ENCODE measurements at places on chromosomes 13 and 19.
A peak's percentile ranks its signal among the peaks of the same experiment; 100 is the strongest.

GRCh38 chr19:4174213-4174894 lies 8.0 kb downstream of the SIRT6 start:
- no peak for DNase-seq

DNA sequence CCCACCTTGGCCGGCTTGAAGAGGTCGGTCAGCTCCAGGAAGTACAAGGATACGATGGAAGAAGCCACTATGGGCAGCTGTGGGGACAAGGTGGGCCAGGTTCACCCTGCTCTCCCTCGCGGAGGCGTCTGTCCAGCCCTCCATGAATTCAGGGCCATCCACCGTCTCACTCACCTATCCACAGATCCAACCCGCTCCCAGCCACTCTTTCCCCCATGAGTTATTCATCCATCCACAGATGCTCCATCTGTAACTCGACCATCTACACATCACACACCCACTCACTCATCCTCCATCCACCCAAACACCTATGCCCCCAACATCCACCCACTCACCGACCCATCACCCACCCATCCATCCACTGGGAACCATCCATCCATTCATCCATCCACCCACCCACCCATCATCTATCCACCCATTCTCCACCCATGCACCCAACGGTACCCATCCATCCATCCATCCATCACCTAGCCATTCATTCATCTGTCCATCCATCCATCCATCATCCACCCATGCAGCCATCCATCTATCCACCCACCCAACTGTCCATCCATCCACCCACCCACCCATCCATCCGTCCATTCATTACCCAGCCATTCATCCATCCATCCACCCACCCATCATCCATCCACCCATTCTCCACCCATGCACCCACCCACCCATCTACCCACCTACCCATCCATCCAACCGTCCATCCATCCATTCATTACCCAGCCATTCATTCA lies 5.8 kb downstream of the PLPPR3 start:
- DNase-seq, result no peak

- no peak for DNase-seq
Observed at GRCh38 chr19:16836115-16837034, 7.2 kb downstream of the SIN3B start.

- DNase-seq, result peak; percentile 55
Observed at GRCh38 chr13:36736119-36736726, 62.4 kb downstream of the SERTM1 start.

GRCh38 chr13:58376349-58376748 lies 744.8 kb downstream of the PCDH17 start:
- no peak for DNase-seq

DNA sequence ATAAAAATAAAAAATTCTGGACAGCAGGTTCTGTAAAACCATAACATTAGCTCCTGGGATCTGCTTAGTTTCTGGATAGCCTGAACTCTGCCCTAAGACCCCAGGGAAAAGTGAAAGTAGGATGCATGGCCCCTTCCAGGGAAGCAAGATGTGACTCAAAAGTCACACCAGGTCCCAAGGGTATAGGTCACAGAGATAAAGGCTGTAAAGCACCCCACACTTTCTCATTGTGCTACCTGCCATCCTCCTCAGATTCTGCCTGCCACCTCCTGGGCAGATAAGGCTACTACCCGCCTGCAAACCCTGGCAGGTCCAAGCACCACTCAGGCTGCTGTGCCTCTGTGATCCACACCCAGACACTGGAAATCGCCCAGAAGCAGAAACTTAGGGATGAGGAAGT lies 20.6 kb downstream of the FFAR2 start:
- no peak for DNase-seq

DNA sequence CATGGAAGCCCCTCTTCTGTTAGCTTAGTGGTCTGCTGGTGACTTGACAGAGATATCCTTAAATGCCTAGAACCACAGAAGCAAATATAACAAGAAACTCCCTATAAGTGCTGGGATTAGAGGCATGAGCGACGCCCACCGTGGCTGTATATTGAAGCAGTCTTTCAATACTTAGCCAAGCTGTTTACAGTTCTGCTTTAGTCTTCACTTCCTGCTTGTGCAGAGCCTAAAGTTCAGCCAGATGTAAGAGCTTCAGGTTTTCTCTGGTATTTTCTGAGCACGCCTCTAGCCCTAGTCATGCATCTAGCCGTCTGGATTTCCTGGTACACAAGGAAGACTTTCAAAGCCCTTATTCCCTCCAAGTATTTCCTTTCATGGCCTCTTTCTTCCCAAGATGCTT lies 28.5 kb downstream of the TRPM4 start:
- DNase-seq, result no peak

DNA sequence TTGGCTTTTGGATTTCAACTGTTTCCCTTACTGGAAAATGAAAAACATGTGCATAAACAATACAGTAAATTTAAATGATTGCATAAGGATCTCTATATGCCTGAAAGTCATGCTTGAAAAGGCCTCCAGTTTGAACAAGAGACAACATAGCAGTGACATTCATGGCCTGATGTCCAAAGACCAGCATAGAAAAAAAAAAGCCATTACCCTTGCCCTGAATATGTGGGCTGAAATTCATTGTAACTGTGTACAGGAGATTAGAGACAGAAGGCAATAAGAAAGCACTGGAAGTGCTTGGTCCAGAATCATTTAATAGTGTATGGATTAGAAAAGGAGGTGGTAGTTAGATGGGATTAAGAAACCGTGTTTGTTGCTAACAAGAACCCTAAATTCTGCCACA lies 15.4 kb downstream of the MIR17HG start:
- no peak for DNase-seq

DNA sequence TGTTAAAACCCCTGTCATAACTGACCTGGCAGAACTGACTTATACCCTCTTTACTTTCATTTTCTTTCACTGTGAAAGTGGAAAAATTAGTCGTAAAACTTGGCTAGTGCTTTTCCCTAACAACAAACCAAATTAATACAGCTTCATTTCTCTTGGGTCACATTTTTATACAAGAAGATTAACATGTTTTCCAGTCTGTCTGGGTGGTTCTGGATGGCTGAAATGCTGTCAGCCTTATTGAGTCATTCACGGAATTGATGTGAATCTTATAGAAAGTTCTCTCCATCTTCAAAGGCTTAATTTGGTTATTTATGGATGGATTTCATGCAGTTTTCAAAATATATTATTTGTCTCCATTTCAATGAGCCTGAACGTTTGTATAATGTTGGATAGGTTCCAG lies 440.0 kb downstream of the KCTD12 start:
- DNase-seq, result no peak

DNA sequence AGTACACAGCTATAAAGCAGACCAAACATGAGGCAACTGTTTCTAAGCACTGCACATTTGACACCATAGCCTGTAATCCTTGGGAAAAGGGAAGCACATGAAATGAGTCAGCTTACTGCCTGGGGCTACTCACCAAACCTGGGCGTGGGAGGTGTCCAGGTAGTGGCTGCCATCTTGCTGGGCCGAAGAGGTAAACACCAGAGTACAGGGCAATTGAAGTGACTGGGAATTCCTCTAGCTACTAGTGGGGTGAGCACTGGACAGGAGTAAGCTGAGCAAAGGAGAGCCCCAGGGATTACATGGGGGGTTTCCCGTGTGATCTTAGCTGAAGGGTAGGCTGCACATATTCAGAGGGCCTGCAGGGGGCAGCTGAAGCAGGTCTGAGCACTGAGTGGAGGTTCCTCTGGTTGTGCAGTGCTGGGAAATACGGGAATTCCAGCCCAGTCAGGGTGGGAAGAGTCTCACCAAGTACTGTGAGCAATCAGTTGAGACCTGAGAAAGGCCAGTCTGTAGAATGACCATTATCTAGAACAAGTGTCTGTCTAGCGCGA lies 140.5 kb downstream of the SLC7A1 start:
- peak; percentile 27 for DNase-seq

DNA sequence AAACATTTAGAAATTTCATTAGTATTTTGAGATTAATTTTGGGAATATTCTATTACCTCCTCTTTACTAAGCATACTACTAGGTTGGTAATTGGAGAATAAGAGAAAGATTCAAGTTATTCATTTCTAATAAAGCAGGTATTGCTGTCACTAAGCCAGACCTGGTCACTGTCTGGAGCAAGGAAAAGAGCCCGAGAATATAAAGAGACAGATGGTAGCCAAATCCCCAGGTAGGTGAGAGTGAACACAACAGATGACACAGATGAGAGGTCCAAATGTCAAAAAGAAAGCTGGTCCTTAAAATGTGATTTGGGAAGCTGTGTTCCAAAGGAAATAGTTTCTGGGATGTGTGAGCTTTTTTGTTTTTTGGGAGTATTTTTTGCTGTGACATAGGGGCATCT lies 128.6 kb downstream of the ZNF100 start:
- no peak for DNase-seq

DNA sequence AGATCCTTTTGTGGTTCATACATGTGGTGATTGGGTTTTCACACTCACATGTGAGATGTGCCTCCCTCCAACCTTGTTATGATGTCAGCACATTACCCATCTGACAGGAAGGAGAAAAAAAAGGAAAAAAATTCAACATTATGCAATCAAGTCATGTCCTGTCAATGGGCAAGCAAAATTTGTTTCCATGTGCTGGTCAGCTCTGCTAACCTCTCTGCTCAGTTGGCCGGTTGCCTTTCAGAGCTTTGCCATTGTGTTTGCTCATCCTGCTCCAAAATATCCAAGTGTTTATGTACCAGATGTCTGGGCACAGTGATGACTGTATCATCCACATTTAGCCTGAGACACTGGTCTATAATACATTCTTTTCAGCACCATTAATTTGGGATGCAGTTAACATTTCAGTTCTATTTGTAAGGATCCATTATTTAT lies 27.0 kb upstream of the METTL21C start:
- DNase-seq, result no peak

- no peak for DNase-seq
Observed at GRCh38 chr19:35329323-35329722, 336 bp downstream of the CD22 start.

- no peak for DNase-seq
Observed at GRCh38 chr13:48501705-48502104, 31.2 kb downstream of the RCBTB2 start.

DNA sequence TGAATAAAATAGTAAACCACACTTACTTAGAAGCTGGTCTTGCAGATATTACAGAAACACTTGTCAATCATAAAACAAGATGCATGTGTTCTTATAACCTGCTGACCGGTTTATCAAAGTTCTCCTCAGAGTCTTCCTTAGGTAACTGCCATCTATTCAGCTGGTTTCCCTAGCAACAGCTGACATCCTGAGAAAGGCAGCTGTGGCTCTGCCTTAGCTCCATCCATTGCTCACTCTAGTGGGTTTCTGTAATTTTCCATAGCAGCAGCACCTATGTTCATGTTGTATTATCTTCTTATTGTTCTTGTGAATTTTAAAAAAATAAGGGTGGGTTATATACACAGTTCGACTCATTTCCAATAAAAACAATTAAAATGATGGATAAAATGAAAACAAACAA lies 87.8 kb downstream of the RAP2A start:
- DNase-seq, result no peak

- no peak for DNase-seq
Observed at GRCh38 chr13:37869506-37869755, 141 bp downstream of the TRPC4 start.

GRCh38 chr19:1658150-1659083 lies 6.0 kb upstream of the TCF3 start:
- no peak for DNase-seq

DNA sequence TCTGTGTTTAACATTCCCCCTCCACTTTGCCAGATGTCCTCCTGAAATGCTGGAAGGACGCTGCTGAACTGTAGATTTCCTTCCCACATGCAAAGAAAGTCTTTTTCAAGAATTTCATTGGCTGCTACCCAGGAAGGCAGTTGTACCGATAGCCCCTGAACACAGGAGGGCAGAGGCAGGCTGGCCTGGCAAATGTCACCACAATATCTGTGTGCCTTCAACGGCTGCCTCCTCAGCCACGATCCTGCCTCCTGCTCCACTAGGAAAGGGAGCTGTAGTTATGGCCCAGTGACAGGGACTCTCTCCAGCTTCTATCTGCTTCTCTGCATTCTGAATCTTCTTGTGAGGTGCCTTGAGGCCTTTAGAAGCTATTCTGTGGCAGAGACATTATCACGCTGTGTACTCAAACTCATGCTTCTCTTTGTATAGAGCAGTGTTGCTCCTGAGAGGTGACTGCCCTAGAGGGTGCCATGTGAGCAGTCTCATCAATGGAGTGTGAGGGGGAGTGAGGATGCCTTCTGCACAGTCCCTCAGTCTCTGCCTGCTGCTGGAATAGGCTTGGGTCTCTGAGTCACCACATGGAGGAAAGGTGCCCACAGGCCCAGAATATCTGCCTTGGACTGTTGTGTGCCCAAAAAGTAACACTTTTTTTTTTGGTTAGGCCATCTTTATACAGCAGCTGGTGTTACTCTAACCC lies 279.8 kb downstream of the DNAJC15 start:
- DNase-seq, result peak; percentile 74

DNA sequence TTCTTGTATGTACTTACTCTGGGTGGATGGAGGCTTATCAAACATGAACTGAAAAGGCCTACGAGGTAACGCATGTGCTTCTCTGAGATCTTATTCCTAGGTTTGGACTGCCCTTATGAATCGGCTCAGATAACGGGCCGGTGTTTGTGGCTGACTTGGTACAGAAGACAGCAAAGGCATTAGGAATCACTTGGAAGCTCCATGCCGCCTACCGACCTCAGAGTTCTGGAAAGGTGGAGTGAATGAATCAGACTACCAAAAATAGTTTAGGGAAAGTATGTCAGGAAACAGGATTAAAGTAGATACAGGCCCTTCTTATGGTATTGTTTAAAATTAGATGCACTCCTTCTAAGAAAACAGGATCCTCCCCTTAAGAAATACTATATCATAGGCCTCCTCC lies 172.4 kb upstream of the PCDH9 start:
- DNase-seq, result peak; percentile 0

- no peak for DNase-seq
Observed at GRCh38 chr13:57634839-57635165, 3.3 kb downstream of the PCDH17 start.

- DNase-seq, result no peak
Observed at GRCh38 chr19:3849787-3850186, 19.1 kb downstream of the ZFR2 start.

DNA sequence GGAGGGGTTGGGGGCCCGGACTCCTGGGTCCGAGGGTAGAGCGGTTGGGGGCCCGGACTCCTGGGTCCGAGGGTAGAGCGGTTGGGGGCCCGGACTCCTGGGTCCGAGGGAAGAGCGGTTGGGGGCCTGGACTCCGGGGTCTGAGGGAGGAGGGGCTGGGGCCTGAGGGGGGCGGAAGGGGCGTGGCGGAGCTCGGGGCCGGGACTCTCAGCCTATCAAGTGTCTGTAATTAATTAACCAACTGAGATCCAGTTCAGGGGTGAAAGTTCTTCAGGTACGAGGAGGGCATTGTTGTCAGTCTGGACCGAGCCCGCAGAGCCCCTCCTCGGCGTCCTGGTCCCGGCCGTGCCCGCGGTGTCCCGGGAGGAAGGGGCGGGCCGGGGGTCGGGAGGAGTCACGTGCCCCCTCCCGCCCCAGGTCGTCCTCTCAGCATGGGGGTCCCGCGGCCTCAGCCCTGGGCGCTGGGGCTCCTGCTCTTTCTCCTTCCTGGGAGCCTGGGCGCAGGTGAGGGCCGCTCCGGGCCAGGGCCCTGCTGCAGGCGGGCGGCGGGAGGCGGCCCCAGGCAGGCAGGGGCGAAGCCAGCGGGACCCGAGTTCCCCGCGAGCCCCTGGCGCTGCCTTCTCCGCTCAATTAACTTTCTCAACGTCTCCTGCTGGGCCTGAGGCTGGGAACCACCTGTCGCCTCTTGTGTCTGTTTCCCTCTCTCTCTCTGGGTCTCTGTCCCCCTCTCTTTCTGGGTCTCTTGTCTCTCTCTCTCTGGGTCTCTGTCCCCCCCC lies 697 bp downstream of the FCGRT start:
- no peak for DNase-seq

GRCh38 chr13:48156466-48156865 lies 61.6 kb upstream of the MED4 start:
- DNase-seq, result no peak

GRCh38 chr19:23401086-23401610 lies 5.9 kb upstream of the ZNF91 start:
- no peak for DNase-seq
